HepG2 (cell line): ENCODE measurements at places on chromosomes 6 and 20.

DNA sequence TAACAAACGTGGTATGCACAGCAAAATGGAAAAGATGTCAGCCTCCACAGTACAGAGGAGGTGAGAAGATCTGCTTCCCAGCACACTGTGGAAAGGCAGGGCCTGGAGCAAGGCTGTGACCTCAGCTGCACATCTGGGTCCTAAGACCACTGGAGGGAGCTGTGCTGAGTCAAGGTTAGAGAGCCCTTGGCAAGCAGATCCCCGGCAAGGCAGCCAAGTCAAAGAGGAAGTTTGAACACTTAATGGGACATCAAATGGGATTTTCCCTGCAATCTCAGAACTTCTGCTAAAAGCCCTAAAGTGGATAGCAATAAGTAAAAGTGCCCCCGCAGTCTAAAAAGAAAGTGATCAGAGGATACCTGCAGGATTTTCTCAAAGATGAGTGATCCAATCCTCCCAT lies 39.5 kb downstream of the UNC5CL start:
- peak; percentile 80 for DNase-seq

GRCh38 chr6:9675122-9675521 lies 739.8 kb downstream of the TFAP2A start:
- DNase-seq: no peak

DNA sequence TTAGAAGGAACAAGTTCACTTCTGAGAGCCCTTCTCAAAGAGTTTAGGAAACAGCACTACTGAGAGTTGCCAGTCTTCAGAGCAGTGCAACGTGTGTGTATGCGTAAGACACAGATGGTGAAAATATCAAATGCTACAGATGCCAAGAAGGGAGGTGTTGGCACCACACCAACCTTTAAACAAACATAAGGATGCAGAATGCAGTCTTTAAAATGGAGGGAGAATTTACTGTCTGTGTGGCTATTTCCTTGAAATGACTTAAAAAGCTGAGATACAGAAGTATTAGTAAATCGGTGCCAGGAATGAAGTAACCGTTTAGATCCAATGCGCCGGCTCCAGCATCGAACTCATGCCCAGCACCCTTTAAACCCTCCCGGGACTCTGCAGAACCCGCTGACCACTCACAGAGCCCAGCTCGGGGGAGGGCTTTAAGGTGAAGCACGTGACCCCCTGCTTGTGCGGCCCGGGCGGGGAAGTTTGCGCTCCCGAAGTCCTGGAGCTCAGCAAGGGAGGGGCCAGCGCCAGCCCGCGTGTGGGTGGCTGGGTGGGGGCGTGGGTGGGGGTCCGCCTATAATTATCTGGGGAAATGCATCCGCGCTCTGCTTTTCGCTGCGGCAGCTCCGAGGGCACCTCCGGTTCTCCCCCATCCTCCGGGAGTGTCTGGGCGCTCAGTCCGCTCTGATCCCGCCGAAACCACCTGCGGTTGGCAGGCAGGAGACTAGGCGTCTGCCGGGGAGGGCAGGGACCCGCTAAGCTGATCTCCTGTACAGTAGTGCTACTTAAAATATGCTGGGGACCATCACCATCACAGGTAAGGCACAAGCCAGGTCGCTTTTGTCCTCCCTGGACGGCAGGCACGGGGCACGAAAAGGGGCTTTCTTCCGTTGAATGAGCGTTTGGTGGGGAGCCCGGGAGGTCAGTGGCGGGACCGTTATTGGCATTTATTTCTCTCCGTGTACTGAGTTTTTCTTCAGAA lies 66.0 kb downstream of the ZBTB2 start:
- peak; percentile 62 for DNase-seq

DNA sequence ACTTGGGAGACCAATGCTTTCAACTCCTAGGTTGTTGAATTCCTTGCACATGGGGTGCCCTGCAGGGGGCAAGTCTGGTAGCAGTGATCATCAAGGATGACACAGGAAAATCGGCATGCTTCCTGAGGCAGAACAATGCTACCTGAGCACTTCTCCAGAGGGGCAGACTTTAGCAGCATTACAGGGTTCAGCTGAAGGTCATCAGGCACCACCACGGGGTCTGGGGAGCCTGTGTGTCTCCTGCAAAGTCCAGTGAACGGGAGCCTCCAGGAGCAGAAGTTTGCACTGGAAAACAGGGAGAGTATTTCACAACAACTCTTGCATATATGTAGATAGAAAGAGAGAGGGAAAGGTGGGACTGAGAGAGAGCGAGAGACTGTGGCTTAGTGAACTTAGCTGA lies 10.2 kb downstream of the VSX1 start:
- DNase-seq: peak; percentile 30

DNA sequence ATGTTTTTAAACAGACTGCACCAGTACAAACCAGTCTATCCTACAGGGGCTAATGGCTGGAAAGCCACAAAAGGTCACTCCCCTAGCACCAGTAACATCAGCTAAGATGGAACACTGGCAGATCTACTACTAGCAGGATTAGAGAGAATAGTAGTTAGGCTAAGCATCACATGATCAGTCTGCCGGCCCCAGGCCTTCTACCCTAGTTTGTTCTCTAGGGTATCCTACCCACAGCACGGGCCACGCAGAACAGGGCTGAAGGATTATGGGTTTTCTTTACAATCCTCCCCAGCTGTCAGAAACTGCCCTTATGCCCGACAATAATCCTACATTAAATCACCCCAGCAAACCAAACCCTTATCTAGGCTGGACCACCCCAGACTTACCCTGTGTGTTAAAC lies 156.0 kb downstream of the LY86 start:
- no peak for DNase-seq

DNA sequence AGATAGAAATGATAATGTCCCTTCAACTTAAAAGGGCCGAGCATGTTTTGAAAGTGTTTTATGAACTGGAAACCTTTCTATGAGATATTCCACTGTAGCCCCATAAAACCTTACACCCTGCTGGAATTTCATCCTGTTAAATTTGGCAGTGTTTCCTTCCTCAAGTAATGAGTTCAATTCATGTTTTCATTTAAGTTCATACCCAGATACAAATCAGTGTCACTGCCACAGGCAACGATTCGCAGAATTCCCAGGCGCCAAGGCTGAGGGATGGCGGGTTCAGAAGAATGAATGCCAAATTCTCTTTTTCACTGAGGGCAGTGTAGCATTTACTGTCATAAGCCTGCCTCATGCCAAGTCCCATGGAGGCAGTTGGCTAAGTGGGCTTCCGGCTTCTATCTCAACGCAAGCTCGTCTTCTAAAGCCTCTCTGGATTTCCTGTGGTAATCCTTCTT lies 511.8 kb upstream of the ID4 start:
- no peak for DNase-seq

DNA sequence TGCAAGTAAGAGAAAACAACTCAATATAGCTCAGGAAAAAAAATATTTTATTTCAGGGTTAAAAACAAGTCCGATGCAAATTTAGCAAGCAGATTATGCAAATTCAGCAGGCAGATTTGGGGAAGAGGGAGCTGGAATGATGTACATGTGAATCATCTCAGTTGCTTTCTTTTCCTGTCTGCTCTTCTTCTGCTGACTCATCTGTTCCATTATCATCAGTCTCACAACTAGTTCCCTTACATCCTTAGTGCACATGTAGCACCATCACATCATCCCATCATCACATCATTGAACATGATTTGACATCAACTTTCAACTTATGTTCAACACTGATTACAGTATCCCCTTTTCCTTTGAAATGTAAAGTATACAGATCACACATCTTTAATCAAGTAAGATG lies 11.5 kb upstream of the DEFB113 start:
- no peak for DNase-seq

DNA sequence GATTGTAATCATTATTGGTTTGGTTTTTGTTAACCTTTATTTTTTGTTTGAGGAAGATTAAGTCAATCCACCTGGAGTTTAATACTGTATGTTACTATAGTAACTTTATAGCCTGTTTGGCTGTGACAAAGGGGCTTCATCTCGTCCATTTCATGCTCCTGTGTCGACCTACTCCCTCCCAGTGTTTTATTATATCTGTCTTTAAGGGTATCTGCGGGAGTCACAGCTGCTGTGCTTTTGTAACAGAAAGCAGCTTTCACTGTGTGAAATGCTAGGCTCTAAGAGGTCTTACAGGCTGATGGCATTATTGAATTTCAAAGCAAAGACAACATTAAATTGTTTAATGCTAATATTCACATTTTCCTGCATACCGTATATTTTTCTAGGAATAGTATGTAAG lies 698.0 kb upstream of the POU3F2 start:
- DNase-seq: no peak

DNA sequence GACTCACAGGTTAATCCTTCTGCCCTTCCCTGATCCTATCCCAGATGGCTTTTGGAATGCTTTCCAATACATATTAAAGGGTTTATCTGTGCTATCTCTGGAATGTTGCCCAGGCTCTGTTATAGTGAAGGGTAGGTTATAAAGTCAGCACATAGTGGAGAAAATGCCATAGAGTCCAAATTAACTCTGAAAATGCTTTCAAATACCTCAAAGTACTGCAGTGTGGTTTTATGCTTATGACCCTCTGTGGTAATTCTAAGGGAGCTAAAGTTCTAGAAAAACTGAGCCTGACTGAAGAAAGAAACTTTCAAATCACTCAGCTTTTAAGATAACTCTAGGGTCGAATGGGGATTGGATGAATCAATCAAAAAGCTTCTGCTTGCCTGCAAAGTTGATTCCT lies 159.8 kb downstream of the PLCB1 start:
- no peak for DNase-seq

DNA sequence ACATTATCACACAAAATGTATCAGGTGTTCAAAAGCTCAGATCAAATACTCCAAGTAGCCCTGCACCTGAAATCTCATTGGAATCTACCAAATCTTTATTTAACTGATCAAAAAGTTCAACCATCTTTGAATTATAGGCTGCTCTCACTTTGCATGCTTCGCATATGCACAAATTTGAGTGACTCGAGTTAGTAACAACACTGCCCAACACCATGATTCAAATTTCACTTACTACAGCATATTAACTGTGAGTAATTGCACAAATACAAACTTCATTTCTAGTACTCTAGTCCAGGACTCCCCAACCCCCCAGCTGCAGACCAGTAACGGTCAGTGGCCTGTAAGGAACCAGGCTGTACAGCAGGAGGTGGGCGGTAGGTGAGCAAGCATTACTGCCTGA lies 51.1 kb downstream of the WASF1 start:
- no peak for DNase-seq

DNA sequence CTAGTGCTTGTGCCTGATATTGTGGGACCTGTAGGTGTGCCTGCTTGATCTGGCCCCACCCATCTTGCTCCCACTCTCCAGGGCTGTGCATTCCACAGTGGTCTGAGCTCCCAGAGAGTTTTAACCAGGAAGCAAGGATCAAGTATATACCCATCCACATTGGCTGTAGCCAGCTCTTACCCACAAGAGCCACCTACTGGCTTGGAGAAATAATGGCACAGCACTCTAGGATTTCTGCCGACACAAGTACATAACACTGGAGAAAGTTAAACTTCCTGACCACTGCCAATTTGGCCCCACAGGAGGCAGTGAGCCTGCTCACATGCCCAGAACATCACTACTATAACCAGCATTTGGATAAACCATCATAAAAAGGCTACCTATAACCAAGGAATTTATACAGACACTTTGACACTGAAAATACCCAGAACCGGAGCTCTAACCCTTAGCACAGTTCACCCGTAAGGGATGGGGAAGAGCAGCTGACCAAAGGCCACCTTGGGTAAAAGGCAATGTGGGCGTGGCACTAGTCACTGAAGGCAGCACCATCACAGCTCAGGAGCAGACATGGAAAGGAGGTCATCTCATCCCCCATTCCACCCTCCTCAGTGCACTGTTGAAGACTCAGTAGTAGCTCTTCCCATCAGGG lies 440.4 kb downstream of the BTBD3 start:
- DNase-seq: no peak
